Activated CD4-positive, alpha-beta T cell treated with anti-CD3 and anti-CD28 coated beads for 4 hours (primary cell): ENCODE measurements at places on chromosomes 2 and 18.

- DNase-seq: no peak
Measured at GRCh38 chr2:27033253-27033852, 588 bp downstream of the TMEM214 start.

- DNase-seq: no peak
Measured at GRCh38 chr2:217117523-217117922, 257.7 kb upstream of the TNP1 start.

GRCh38 chr2:125711075-125711474 is 944.9 kb upstream of the GYPC start:
- DNase-seq: no peak

- DNase-seq: no peak
Measured at GRCh38 chr18:56873441-56874140, 222.4 kb downstream of the WDR7 start.

DNA sequence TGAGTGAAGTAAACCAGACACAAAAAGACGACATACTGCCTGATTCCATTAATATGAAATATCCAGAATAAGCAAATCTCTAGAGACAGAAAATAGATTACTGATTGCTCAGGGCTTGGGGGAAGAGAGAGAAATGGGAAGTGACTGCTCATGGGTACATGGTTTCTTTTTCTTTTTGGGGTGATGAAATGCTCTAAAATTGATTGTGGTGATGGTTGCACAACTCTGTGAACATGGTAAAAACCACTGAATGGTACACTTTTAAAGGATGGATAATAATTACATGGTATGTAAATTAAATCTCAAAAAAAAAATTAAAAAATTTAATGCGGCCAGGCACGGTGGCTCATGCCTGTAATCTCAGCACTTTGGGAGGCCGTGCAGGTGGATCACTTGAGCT is 39.3 kb downstream of the RPL31 start:
- no peak for DNase-seq

GRCh38 chr2:27494284-27494943 is 586 bp downstream of the FNDC4 start:
- DNase-seq: no peak

GRCh38 chr2:168030862-168031624 is 216.4 kb downstream of the STK39 start:
- DNase-seq: no peak
